IMR-90 (cell line): ENCODE measurements at places on chromosomes 6 and 20. TPM values are rescaled to one million over a fixed set of nuclear protein-coding genes. Genes with fewer than 3 reads are reported as not detected.

Gene ATP5F1E
- total RNA-seq: 3.8 and 12.2 TPM in 2 replicates

Gene BMP6
- 0.18 and 0.28 TPM in 2 replicates for total RNA-seq

Gene MUC22
- total RNA-seq: not detected in 2 replicates

Gene BNIP5
- total RNA-seq: not detected in 2 replicates

Gene CDH4
- total RNA-seq: 1.6 and 2.2 TPM in 2 replicates

Gene TSBP1
- not detected in 2 replicates for total RNA-seq

Gene PSORS1C1
- total RNA-seq: 0.28 and 0.36 TPM in 2 replicates

Gene PBOV1
- not detected in 2 replicates for total RNA-seq

Gene SLC17A2
- total RNA-seq: not detected in 2 replicates

Gene SRC
- 6.7 and 7.0 TPM in 2 replicates for total RNA-seq

Gene COL21A1
- total RNA-seq: not detected in 2 replicates

Gene SCUBE3
- 19.9 and 21.1 TPM in 2 replicates for total RNA-seq

Gene CST5
- not detected in 2 replicates for total RNA-seq

Gene LY86
- not detected in 2 replicates for total RNA-seq

Gene FAM83B
- under 0.01 and 0.18 TPM in 2 replicates for total RNA-seq

Gene KIAA1755
- total RNA-seq: 2.2 and 2.5 TPM in 2 replicates

Gene REM1
- total RNA-seq: not detected in 2 replicates

Gene MBOAT1
- 4.7 and 5.6 TPM in 2 replicates for total RNA-seq

Gene GGTLC1
- total RNA-seq: not detected in 2 replicates

Gene COL9A1
- total RNA-seq: not detected in 2 replicates

Gene TNNC2
- 0.28 TPM in 1 of 2 replicates, not detected in the other for total RNA-seq
